ENCODE measurements at places on chromosomes 6 and 20. TPM values are rescaled to one million over a fixed set of nuclear protein-coding genes. Genes with fewer than 3 reads are reported as not detected.

The SLC22A1 gene
- not detected for total RNA-seq

The MATN4 gene
- total RNA-seq: 1.1 TPM

The HSPA1L gene
- 4.5 TPM for total RNA-seq

The SMLR1 gene
- total RNA-seq: not detected

The PACRG gene
- 11.5 TPM for total RNA-seq

The EEF1E1 gene
- 53.4 TPM for total RNA-seq

The ATAT1 gene
- 6.4 TPM for total RNA-seq

The SYNDIG1 gene
- total RNA-seq: 8.6 TPM

The SAMD3 gene
- 4.8 TPM for total RNA-seq

The NPEPL1 gene
- total RNA-seq: 32.2 TPM

The PYGB gene
- total RNA-seq: 25.4 TPM

The CST2 gene
- total RNA-seq: not detected

The LRFN2 gene
- total RNA-seq: 0.72 TPM

The GZF1 gene
- 17.2 TPM for total RNA-seq

The CTAGE9 gene
- not detected for total RNA-seq

The RBPJL gene
- total RNA-seq: not detected

The MUC21 gene
- total RNA-seq: 6.9 TPM

The CLDN20 gene
- total RNA-seq: not detected

The KCNB1 gene
- 9.8 TPM for total RNA-seq

The SLC17A9 gene
- 2.3 TPM for total RNA-seq

The PMEPA1 gene
- 12.1 TPM for total RNA-seq

The CCM2L gene
- 9.7 TPM for total RNA-seq

The KHDC1L gene
- total RNA-seq: not detected

The C6orf52 gene
- total RNA-seq: not detected

The ULBP3 gene
- 1.8 TPM for total RNA-seq

The GSTA3 gene
- total RNA-seq: not detected

The DEF6 gene
- 11.6 TPM for total RNA-seq

The PRSS16 gene
- total RNA-seq: 1.6 TPM

The VNN1 gene
- total RNA-seq: 0.31 TPM

The LRP11 gene
- 38.5 TPM for total RNA-seq
